ENCODE measurements at places on chromosomes 16 and 17.
A peak's percentile ranks its signal among the peaks of the same experiment; 100 is the strongest.

DNA sequence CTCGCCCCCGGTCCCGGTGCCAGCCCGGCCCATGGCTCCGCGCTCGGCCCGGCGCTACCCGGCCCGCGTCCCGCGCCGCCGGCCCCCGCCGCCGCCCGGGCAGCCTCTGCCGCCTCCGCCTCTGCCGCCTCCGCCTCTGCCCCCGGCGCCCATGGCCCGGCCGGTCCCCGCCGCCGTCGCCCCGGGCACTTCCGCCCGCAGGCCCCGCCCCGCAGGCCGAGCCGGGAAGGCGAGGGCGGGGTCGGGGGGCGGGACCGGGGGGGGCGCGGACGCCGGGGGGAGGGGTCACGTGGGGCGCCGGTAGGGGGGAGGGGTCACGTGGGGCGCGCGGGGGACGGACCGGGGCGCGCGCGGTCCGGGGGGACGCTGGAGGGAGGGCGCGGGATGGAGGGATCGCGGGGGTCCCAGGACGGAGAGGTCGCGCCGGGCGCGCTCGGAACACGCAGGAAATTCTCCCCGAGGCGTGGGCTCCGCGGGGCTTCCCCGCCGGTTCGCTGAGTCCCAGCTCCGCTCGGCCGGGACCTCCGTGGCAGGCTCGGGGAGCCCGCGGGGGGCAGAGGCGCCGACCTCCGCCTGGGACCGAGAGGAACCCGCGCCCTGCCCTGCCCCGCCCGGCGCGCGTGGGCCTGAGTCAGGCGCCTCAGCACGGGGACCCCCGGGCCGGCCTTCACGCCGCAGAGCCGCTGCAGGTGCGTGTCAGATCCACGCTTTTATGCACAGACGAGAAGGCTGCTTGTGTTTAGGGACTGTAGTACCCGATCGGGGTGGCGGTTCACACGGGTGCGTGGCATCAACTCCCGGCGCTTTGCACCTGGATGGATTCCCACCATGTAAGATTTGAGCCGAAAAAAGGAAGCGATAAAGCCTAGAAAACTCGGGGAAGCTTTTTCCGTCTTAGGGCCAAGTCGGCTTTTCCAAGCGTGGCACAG lies at the start of gene PGAP6:
PGAP6 (minus strand) TSS at position 190 of the 929 bp plus-strand sequence; CDS start at position 33, 157 bp downstream.
- peak; percentile 95 for DNase-seq

GRCh38 chr16:69564845-69565670 lies 708 bp upstream of the NFAT5 start:
- DNase-seq, result peak; percentile 5

GRCh38 chr16:70563636-70564035 lies 40.0 kb downstream of the SF3B3 start:
- DNase-seq, result no peak

DNA sequence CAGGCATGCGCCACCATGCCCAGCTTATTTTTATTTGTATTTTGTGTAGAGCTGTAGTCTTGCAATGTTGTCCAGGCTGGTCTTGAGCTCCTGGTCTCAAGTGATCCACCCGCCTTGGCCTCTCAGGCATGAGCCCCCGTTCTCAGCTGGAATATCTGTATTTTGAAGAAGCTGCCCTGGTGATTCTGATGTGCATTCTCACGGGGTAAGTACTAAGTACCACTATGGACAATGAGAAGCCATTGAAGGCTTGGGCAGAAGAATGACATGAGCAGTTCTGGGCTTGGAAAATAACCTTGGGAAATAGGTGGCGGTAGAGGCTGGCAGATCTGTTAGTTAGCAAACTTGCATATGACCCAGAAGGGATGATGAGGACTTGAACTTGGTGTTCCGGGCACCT lies 15.6 kb upstream of the NKD1 start:
- DNase-seq, result no peak

DNA sequence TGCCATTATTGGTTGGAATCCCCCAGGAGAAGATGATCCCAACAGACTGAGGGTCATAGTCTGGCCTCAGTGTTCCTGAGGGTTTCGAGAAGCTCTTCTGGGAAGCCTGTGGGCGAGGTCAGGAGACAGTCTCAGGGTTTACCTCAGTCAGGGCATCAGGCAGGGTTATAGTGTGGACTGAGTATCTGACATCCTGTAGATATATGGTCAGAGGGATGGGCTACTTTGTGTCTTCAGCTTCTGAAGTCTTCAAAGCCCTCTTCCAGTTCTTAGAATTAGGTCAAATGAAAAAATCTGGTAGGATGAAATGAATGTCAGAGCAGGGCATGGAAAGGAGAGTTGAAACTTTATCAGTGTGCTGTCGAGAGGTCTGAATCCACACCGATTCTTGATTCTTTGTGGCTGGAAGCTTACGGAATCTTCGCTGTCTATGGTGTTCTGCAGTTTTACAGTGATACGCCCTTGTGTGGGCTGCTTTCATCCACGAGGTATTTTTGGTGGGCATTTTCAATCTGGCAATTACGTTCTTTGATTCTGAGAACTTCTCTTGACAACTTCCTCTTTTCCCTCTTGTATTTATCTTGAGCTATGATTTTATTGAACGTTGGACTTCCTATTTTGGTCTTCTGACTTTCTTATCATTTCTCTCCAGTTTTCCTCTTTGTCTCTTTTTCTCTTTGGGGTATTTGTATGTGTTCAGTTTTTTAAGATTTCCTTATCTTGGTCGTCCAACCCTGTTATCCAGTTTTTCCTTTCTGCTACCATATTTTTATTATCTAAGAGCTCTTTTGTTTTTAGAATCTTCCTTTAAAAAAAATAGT lies 30.4 kb downstream of the BPTF start:
- no peak for DNase-seq

Measured in AG08396 (cell line).